ENCODE measurements at places on chromosomes 12 and 14.

DNA sequence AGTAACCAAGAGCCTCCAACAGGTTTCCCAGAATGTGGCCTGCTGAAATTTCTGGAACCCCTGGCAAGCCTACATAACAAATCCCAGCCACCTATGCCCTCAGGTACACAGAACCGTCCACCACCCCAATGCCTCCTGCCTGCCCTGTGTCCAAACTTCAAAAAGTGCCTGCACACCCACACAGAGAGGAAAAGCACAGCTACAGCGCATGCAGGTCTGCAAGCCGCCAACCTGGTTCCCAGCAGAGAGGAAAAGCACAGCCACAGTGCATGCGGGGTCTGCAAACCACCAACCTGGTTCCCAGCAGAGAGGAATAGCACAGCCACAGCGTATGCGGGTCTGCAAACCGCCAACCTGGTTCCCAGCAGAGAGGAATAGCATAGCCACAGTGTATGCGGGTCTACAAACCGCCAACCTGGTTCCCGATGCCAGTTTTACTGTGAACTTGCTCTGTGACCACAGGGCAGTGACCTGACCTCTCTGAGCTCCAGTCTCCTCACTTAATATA is 113.5 kb downstream of the SCARB1 start:
- no peak for DNase-seq

- DNase-seq = no peak
Measured at GRCh38 chr12:332581-333205, 56.4 kb downstream of the KDM5A start.

- DNase-seq = no peak
Measured at GRCh38 chr12:17593715-17594406, 496.1 kb downstream of the RERGL start.

GRCh38 chr14:51719955-51720354 is 68.2 kb downstream of the FRMD6 start:
- DNase-seq = no peak

GRCh38 chr14:59463787-59464485 is 1.2 kb downstream of the GPR135 start:
- DNase-seq = no peak

DNA sequence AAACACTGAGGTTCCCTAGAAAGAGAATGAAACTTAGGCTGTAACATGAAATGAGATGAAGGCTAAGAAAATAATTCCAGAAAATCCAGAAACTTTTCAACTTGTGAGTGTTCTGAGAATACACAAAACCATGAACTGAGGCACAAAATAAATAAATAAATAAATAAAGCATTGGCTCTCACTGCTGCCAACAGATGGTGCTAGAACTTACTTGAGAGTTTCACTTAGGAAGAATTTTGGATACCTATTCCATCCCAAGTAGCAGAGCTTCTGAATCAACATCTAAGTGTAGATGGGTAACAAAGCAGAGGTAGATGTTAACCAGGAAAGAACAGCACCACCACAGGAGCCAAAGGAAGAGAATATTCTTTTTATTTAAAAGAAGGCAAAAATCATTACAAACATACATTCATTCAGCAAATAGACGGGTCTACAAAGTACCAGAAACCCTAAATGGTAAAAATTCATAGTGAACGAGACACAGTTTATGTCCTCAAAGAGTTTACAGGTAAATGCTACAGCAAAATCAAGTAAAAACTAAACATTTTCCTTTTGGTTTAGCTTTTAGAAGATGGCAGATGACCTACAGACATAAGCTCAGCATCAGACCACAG is 16.7 kb downstream of the EPS8 start:
- no peak for DNase-seq

DNA sequence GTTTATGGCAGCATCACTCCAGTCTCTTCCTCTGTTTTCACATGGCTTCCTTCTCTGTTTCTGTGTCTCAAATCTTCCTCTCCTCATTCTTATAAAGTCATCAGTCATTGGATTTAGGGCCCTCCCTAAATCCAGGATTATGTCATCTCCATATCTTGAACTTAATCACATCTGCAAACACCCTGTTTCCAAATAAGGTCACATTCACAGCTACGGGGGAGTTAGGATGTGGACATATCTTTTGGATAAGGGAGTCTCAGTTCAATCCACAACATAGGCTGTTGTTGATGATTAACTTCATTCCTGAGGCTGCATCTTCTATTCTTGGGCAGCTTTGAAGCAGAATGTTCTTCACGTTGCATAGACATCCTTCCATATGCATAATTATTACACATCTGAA is 40.3 kb upstream of the NTF3 start:
- DNase-seq = no peak

- DNase-seq = no peak
Measured at GRCh38 chr12:51323317-51323960, 535 bp downstream of the BIN2 start.

GRCh38 chr12:108850854-108851573 is 6.4 kb downstream of the SSH1 start:
- DNase-seq = no peak

Data from activated CD4-positive, alpha-beta T cell treated with anti-CD3 and anti-CD28 coated beads for 24 hours (primary cell).